Skin of body (tissue), 3 donors: ENCODE measurements at places on chromosomes 6 and 20.

DNA sequence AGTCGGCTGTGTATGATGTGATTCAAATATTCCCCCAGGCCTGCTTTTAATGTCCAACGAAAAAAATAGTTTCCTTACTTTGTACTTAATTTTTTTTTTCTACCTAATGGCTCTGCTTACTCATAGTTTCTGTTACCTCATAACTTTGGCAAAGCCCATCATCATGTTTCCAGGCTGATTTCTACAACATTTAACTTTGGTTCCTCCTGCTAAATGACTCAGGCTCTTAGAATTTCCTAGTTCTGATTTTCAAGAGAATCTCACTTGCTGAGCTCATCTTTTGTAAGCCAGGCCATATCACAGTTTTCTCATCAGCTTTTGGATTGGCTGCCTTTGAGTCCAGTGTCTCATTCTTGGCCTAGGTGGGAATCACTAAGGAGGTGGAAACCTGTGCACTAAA lies 323.1 kb downstream of the HDGFL1 start:
- peak; percentile 76 for DNase-seq

DNA sequence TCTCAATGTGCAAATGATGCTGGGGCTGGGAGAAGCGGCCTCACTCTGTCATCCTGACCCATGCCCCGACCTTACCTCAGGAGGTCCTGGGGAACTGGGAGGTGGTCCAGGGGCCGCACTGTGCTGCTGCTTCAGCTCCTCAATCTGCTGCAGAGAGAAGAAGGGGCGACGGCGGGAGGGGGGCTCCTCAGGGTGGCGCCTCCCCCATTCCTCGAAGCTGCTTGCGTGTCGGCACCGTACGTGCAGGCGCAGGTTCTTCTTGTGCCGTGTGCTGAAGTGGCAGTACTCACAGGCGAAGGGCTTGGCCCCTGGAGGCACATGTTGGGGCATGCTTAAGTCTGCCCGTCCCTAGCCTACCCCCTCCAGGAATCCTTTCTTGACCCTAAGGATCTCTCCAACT lies 12.9 kb downstream of the ZNF335 start:
- no peak for DNase-seq

DNA sequence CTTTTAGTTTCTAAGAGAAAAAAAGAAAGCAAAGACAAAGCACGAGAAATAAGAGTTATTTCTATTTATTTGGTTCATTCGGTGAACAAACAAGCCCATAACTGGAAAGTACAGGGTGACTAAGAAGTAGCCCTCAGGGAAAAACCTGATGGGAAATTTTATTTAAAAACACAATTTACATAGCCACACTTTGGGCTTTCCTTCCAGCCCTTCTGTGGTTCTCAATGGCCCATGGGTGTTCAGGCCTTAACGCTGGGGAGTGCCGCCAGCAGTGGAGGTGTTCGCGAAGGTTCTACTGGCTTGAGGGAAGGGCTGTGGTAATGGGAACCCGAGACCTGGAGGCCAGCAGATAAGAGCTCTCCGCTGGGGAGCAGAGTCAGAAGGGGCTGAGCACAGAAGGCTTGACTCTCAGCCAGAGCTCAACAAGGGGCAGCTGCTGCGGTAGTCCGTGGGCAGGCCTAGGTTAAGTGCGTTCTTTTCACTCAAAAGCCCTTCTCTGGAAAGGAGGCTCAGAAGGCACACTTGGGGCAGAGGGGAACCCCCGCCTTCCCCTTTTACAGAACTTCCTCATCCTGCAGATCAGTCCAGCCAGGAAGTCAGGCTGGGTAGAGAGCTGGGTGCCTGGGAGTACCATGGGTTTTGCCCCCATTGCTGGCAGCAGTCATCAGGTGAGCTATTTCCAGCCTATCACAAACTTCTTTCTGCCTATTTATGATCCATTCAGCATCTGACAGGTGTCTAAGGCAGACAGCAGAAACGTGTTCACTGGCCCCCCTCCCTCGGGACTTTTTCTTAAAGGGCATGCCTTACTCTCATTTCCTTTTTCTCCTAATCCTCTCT lies 8.8 kb upstream of the CD83 start:
- no peak for DNase-seq

- DNase-seq, result no peak
Observed at GRCh38 chr20:45337367-45338120, 10.7 kb downstream of the SDC4 start.

- no peak for DNase-seq
Observed at GRCh38 chr6:170127151-170127550, 163.7 kb downstream of the DLL1 start.

DNA sequence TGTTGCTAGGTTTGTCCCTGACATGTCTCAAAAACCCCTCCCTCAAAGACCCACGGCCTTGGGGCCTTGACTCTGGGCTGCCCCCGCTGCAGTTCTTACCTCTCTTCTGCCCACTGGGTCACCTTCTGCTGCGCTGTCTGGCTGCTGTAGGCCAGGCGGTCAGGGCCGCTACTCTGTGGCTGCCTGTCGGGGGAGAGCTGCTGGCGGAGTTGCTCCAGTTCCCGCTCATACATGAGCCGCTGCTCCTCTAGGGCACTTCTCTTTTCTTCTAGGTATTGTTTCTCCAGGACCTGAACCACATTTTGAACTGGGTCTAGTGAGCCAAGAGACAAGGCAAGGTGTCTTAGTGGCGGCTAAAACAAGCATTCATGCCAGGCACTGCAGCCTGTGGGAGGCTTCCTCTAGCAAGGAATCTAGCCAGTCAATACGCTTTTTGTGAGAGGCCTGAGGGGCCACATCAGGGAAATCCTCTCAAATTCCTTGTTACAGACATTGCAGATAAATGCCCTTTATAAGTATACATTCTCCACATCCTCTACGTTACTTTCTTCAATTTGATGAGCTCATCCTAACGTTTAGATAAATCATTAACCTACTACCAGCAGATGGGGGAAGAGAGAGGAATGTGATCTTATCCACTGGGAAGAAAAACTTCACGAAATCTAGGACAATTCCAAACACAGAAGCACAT lies 110.3 kb upstream of the NUP153 start:
- no peak for DNase-seq

GRCh38 chr6:169424149-169424804 lies 170.6 kb upstream of the THBS2 start:
- no peak for DNase-seq

- DNase-seq, result peak; percentile 7
Observed at GRCh38 chr6:68754681-68755213, 119.7 kb downstream of the ADGRB3 start.

DNA sequence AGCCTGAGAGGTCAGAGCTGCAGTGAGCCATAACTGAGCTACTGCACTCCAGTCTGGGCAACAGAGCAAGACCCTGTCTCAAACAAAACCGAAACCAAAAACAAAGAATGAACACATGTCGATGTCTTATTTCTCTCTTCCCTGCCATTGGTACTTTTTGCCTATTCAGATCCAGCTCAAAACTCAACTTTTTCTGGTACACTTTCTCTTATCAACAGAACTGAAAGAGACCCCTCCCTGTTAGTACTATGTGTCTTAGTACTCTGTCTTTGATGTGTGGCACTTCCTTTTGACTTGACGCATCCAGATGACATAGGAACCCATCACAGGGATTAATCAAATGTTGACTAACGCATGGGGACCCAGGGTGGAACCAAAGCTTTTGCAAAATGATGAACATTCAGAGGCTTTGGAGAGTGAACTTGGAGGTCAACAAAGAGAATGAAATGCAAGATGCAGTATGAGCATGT lies 44.8 kb downstream of the AKAP12 start:
- DNase-seq, result no peak

GRCh38 chr20:9838035-9838377 lies 870 bp downstream of the PAK5 start:
- no peak for DNase-seq

- DNase-seq, result peak; percentile 17
Observed at GRCh38 chr20:20837574-20838021, 125.2 kb upstream of the RALGAPA2 start.

- DNase-seq, result no peak
Observed at GRCh38 chr6:37741757-37742400, 44.2 kb upstream of the MDGA1 start.

DNA sequence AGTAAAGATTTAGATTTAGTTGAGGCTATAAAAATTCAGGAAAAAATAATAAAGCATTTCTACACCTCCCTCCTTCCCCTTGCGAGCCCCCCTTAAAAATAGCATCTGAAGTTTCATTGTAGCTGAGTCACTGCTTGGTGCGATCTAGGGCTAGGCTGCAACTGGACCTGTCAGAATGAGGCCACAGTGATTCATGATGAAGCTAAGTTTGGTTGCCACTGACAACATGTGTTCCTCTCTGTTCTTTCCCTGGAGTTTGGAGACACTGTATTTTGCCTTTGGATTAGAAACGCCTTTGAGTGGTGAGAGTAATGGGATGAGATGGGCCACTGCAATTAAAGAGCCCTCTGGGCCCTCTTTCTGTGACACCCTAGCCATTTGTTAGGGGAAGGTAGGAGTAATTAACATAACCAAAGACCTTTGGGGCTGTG lies 334.1 kb downstream of the NRN1 start:
- no peak for DNase-seq

GRCh38 chr6:130743175-130743574 lies 84.0 kb upstream of the SMLR1 start:
- no peak for DNase-seq

GRCh38 chr6:15665237-15665636 lies 2.4 kb upstream of the DTNBP1 start:
- no peak for DNase-seq

DNA sequence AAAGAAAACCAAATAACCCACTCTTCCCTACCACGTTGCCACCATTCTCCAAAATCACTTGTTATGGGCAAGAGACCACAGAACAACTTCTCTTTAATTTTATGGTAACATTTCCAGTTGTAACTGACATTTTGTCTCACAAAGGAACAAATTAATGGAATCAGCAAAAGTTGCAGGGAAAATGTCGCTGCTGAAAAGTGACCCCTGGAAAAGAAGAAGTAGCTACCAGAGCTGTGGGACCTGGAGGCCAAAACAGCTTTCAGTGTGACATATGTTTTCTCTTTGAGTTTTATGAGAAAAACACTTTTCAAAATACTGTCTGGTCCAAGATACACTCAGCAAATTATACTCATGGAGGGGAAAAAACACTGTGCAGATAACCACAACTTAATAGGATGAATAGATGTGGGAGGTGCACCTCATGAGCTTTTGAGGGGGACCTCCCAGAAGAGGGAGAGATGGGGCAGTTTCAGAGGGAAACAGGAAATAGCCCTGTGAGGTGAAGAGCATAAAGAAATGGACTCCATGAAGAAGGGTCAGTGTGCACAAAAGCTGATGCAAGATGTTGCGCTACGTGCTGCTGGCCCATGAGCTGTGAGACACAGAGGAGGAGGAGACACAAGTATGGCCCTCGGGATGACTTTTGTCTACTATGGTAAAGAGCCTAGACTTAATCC lies 87.3 kb downstream of the DTNBP1 start:
- no peak for DNase-seq

- DNase-seq, result no peak
Observed at GRCh38 chr6:33834401-33835392, 30.9 kb upstream of the MLN start.

GRCh38 chr20:59663513-59664060 lies 59.2 kb downstream of the PHACTR3 start:
- no peak for DNase-seq

DNA sequence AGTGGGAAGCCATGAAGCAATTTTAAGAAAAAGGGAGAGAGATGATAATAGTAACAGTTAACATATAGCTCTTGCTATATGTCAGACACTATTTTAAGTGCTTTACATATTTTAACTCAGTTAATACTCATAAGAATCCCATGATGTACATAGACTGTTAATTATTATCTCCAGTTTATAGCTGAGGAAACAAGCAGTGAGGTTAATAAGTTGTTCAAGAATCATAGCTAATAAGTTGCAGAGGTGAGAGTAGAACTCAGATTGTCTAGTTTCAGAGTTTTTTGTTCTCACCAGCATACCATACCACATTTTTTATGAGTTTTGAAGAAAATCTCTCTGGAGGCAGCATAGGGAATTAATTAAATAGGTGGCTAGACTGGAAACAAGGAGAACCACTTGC lies 144.6 kb upstream of the MMS22L start:
- DNase-seq, result no peak

- DNase-seq, result no peak
Observed at GRCh38 chr20:55964790-55965189, 40.5 kb downstream of the CBLN4 start.
